NCI-H510A (cell line): ENCODE measurements at places on chromosomes 6 and 20.

GRCh38 chr6:132817554-132818403 is 3.4 kb downstream of the RPS12 start:
- DNase-seq = no peak

GRCh38 chr20:59723108-59723500 is 118.8 kb downstream of the PHACTR3 start:
- no peak for DNase-seq

GRCh38 chr6:78483553-78484197 is 383.7 kb upstream of the IRAK1BP1 start:
- no peak for DNase-seq

DNA sequence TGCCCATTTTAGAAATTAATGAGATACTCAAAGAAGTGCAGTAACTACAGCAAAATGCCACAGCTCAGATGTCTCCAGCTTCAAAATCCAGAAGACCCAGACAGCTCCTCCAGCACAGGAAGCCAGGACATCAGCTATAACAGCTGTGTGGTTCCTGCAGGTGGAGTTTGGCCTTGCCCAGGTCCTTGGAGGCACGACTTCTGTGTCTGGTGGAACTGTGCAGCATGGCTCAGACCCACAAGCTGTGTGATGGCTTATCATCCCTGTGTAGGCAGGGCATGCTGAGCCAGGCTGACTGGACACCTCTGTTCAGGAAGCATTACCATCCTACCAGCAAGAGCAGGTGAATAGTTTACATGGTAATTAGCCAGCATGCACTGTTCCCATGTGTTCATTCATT is 26.5 kb upstream of the CD93 start:
- DNase-seq = no peak

- peak; percentile 39 for DNase-seq
These were observed 674 bp downstream of the MAPK14 start for GRCh38 chr6:36028088-36028876.

- no peak for DNase-seq
These were observed 9.4 kb upstream of the HLA-DQA1 start for GRCh38 chr6:32627831-32628230.

- no peak for DNase-seq
These were observed 97.7 kb downstream of the BTBD9 start for GRCh38 chr6:38542031-38542430.

DNA sequence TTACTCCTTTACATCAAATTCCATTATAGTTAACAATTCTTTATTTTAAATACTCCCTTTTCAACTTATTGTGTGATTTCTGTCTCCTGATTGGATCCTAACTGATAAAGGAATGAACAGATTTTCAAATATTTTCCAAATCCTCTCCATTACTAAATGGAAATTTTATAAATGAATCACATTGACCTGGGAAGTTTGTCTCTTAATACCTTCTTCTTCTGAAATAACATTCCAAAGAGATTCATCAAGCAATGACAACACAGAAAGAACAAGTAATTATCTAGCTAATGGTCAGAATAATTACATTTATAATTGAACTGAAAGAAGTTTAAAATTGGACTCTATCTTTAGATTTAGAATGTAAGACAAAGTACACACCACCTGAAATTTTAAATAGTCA is 515.4 kb upstream of the PTCHD4 start:
- no peak for DNase-seq

DNA sequence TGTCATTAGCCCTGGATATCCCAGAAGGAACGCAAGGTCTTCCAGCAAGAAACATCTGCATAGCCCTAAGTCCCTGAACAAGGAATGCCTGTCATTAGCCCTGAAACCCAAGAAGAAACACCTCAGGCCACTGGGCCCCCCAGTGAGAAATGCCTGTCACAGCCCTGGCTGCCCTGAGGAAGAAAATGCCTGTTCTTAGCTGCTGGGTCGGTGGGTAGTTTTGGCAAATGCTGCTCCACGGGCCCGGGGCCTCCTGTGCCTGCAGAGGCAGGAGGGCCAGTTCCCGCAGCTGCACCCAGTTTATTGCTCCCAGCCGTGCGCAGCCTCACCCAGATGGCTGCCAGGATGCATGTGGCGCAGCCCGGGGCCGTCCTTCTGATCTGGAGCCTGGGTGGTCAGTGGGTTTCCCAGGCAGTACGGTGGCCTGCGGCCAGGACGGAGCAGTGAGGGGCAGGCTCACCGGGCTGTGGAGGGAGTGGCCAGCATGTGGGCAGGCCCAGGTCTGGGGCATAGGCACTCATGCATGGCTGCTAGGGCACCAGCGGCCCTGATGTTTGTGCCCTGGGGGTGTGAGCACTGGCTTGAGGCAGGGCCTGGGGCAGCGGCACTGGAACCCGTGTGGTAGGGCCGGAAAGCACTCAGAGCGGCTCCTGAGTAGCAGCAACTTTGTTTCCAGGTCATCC is 219.0 kb downstream of the ERMARD start:
- no peak for DNase-seq

DNA sequence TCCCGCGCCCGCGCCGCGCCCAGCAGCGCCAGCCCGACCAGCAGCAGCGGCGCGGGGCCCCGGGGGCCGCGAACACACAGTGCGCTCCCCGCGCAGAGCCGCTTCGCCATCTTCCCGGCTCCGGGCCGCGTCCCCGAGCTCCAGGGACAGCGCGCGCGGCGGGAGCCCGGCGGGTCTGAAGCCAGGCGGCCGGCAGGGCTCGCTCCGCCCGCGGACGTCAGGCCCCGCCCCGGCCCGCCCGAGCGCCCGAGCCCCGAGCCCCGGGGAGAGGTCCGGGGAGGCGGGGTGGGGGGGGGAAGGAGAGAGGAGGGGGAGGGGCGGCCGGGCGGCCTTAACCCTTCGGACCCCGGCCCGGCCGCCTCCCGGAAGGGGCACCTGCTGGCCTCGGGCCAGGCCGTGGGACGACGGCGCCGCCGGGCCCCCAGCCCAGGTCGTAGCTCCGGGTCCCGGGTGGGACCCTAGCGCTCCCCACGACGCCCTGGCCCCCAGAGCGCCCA is at the start of gene LAMA5:
Gene LAMA5, minus strand, starts transcription at position 177 of the 497 bp plus-strand sequence. Its CDS starts 67 bp downstream, at position 110.
- peak; percentile 53 for DNase-seq

- no peak for DNase-seq
These were observed 6.5 kb downstream of the GFOD1 start for GRCh38 chr6:13480631-13481501.

GRCh38 chr6:36576578-36576977 is 17.6 kb upstream of the SRSF3 start:
- DNase-seq = no peak

DNA sequence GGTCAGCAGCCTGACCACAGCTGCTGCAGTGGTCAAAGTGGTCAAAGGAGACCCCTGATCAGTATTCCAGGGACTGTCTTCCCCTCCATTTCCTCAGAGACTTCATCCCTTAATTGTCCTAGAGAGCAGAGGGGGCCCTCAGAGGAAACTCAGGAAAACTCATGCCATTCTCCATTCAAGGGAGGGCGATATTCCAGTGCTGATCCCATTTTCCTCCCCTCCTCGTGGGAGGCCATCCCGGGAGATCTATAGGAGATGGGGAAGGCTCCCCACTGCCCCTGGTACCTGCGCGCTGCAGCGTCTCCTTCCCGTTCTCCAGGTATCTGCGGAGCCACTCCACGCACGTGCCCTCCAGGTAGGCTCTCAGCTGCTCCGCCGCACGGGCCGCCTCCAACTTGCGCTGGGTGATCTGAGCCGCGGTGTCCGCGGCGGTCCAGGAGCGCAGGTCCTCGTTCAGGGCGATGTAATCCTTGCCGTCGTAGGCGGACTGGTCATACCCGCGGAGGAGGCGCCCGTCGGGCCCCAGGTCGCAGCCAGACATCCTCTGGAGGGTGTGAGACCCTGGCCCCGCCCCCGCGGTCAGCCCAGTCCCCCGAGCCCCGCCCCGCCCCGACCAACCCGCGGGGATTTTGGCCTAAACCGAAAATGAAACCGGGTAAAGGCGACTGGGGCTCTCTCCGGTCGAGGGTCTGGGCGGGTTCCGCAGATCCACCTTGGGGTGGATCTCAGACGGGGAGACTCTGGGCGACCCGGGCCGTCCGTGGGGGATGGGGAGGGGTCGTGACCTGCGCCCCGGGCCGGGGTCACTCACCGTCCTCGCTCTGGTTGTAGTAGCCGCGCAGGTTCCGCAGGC is 878 bp downstream of the HLA-C start:
- peak; percentile 33 for DNase-seq

- DNase-seq = no peak
These were observed 236.2 kb downstream of the GRM1 start for GRCh38 chr6:146265056-146265455.

GRCh38 chr6:137571854-137572253 is 77.7 kb upstream of the OLIG3 start:
- DNase-seq = no peak

- no peak for DNase-seq
These were observed 59.0 kb upstream of the TFB1M start for GRCh38 chr6:155373276-155373675.

GRCh38 chr6:15462717-15463525 is 199.9 kb downstream of the DTNBP1 start:
- DNase-seq = no peak

DNA sequence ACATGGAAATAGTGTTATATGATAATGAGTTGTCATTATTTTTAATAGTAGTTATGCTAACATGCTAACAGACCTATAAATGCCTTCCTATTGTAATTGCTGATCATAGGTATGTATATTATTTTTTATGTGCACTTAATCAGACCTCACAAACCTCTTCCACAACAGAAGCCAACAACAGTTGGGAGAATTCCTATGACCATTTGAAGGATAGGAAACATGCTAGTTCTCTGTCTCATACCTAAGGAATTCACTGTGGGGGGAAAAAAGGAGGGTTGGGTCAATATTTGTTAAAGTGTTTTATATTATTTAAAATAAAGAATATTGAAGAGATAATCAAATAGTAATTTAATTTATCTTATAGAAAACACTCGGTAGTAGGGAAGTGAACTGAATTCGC is 990.9 kb downstream of the EPHA7 start:
- no peak for DNase-seq

- no peak for DNase-seq
These were observed 63.5 kb downstream of the STMND1 start for GRCh38 chr6:17165383-17165782.

GRCh38 chr20:51532577-51533191 is 9.8 kb downstream of the NFATC2 start:
- DNase-seq = no peak

GRCh38 chr6:41538556-41539182 is 7.5 kb upstream of the FOXP4 start:
- DNase-seq = peak; percentile 23

DNA sequence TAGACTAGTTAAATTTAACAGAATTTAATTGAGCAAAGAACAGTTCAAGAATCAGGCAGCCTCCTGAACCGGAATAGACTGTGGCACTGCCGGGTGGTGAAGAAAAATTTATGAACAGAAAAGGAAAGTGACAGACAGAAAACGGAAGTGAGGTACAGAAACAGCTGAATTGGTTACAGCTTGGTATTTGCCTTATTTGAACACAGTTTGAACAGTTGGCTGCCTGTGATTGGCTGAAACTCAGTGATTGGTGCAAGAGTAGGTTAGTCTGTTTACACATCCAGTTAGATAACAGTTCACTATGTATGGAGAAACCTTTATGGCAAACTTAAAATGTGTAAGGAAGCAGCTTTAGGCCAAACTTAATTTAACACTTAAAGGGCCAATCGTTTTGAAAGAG is 116.0 kb upstream of the CITED2 start:
- DNase-seq = no peak

DNA sequence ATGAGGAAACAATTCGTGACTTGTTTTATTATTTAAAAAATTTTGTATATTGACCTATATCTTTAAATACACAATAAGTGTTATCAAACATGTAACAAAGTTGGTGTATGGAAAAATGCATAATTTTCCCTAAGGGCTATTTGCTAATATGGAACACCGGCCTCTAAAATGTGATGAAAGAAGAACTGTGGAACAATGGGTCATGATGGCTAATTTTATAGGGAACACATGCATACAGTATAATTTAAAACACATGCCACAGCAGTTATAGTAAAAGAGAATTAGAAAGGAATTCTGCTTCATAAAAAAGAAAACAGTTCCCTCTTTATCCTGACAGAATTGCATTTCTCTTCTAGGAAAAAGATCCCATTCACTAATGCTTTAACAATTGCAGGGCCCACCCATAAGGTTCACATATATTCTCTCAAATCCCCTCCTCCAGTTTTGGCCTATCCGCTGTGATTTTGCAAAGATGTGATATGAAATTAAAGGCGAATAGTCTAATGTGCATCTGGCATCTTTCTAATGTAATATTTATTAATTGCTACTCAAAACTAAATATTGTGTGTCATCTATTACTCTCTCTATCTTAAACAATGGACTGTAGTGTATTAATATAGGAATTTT is 628.1 kb upstream of the CITED2 start:
- no peak for DNase-seq

- DNase-seq = no peak
These were observed 13.4 kb upstream of the BNIP5 start for GRCh38 chr6:36350082-36350481.

DNA sequence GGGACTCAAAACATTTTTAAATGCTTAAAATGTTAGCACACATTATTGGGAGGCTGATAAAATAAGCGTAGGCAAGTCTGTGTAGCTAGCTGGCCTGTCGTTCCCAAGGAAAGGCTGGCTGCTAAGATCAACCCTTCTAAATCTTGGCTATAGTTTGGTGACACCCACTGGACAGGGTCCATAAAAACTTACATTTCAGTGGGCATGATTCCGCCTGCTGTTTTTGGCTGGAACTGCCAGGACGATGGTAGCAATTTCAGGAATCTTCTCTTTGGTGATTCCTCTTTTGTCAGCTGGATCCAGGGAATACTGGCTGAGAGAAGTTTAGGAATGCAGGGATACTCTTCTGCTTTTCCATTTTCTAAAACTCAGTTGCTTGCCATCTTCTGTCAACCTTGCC is 162.2 kb downstream of the NKAIN2 start:
- DNase-seq = no peak

GRCh38 chr6:161351858-161352257 is 78.0 kb upstream of the AGPAT4 start:
- no peak for DNase-seq

GRCh38 chr6:154539593-154540269 is 29.2 kb upstream of the CNKSR3 start:
- DNase-seq = no peak

DNA sequence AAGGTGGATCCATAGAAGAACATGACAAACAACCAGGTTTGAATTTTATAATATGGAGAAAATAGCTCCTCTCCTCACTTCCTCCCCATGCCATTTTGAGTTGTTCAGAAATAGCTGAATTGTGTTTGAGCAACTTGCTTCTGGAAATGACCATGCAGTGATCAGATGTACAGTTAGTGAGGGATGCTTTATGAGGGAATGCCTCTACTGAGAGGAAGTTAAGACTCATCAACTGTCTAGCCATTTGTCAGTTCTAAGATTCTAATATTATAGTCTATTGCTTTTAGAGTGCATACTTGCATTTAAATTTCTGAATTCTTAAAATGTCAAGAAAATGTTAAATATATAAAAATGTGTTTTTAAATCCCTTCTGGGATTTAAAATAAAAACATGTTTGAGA is 3.8 kb downstream of the LAMA2 start:
- no peak for DNase-seq
